RWPE2 (cell line): ENCODE measurements at places on chromosomes 7 and 10.

GRCh38 chr10:48533951-48534720 lies 70.7 kb downstream of the ARHGAP22 start:
- DNase-seq, result no peak

DNA sequence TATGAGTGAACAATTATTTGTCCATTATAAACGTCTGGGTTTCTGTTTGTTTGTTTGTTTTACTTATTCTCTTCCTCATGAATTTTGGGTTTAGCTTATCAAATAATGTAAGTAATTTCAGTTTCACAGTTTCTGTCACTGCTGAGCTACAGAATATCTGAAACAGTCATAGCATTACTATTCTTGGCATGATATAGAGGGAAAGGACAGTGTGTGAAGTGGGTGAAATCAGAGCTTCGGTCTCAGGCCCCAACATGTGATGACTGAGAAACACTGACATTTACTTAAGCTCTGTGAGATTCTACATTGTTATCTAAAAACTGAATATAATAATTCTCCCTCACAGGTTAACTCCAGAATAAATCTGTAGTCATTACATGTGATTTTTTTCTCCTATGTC lies 8.8 kb upstream of the OR6V1 start:
- DNase-seq, result no peak

GRCh38 chr7:137337902-137338301 lies 5.6 kb downstream of the PTN start:
- no peak for DNase-seq

DNA sequence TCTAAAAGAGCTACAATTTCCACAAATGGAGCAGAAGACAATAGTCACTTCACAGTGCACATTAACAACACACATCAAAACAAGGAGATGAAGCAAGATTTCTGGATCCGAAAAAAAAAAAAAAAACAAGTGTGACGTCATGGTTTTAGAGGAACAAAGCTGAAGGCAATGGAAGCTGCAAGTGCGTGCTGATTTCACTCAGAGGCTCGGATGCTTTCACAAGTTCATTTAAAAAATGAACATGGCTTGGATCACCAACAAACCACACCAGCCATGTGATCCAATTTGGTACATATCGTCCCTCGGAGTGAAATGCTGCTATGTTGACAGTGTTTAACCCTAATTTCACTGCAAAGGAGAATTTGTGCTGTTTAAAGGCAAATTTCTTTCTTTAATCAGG lies 337.0 kb upstream of the PRKCQ start:
- DNase-seq, result no peak

- DNase-seq, result no peak
These were observed 26.6 kb downstream of the TBXAS1 start for GRCh38 chr7:139855498-139856270.

GRCh38 chr7:118492466-118492865 lies 268.0 kb downstream of the ANKRD7 start:
- no peak for DNase-seq

DNA sequence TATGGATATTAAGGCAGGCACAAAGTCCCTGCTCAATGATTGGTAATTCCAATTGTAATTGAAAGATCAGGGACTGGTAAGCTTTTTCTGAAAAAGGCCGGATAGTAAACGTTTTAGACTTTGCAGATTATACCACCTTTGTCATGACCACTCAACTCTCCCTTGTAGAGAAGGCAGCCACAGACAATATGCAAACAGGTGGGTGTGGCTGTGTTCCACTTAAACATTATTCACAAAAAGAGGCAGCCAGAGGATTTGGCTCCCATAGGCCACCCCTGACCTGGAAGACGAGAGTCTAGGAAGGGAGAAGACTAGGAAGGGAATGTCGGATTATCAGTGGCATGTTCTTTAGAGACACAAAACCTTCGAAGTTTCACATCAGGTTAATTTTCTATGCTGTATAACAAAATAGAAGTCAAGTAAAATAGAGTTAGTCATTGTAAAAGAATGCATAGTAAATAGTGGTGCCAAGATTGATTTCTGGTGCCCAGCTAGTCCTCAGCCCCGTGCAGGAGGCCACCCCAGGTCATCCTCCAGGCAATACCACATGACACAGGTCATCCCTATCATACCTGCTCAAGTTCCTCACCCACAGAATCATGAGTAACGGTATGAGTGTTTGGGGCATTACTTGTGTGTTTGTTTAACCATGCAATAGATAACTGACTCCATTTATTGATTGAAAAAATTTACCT lies 193.8 kb downstream of the PLPP4 start:
- no peak for DNase-seq

GRCh38 chr7:22694597-22695207 lies 32.3 kb upstream of the IL6 start:
- DNase-seq, result no peak

DNA sequence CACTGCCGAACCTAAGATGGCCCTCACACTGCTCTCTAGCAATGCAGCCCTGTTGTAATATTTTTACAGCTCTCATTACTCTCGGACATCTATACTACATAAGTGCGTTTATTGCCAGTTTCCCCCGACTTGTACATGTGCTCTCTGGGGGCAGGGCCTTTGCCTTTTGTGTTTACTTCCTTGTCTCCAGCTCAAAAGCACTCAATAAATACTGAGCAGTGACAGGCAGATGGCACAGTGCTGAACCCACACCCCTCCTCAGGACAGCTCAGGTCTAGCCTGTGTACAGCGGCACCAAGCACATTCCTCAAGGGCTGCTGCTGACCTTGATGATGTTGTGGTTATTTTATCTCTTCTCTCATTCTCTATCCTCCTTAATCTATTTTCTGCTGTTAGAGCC lies 68.0 kb upstream of the ELMO1 start:
- no peak for DNase-seq

- DNase-seq, result peak; percentile 21
These were observed 72.6 kb downstream of the FOXL3 start for GRCh38 chr7:362402-363096.

DNA sequence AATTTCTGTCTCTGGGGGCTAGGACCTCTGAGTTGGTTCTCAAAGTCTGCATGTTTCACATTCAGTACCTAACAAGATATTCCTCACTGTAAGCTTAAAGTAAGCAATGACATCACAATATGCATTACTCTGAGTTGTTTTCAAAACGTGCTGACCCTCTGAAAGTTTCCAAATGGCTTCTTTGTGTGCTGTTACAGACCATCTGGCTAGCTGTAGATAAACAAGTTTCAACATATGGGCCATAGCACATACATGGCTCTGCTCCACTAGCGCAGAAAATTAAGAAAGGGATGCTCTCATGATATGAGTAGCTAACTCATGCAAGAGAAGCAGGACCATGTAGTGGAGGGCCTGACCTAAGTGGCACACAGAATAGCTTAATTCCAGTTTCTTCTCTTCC lies 119.0 kb downstream of the HTR7 start:
- DNase-seq, result no peak

GRCh38 chr10:49448924-49449323 lies 53.0 kb upstream of the DRGX start:
- no peak for DNase-seq

DNA sequence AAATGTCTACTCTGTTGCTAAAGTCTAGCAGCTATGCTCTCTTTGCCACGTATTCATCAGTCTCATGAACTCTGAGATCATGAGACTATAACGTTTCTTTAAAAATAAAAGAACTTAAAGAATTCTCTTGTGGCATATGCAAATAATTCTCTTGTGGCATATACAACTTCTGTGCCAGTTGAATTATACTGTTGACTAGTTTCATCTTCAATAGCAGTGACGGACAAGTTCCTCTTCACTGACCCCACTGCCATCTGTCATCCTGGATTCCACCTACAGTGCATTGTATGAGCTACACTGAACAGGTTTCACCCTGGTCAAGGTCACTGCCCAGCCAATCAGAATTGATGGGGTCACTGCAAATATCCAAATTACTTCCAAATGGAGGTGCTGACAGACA lies 88.2 kb downstream of the CD36 start:
- no peak for DNase-seq

DNA sequence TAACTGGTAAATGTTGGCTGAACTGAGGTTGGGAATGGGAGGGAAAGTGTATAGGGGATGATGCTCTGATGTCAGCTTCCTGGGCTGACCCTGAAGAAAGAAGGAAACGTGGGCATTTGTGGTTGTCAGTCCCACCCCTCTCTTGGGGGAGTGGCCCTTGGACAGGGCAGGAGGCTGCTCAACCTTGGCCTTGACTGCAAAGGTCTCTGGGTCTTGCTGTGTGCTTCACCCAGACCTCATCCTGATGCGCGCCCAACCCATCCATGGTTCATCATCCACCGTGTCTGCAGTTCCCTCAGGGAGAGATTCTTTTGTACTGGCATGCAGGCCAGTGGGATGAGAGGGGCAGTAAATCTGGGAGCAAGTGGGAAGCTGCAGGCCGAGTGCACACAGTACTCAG lies 4.7 kb upstream of the ZYX start:
- DNase-seq, result no peak

DNA sequence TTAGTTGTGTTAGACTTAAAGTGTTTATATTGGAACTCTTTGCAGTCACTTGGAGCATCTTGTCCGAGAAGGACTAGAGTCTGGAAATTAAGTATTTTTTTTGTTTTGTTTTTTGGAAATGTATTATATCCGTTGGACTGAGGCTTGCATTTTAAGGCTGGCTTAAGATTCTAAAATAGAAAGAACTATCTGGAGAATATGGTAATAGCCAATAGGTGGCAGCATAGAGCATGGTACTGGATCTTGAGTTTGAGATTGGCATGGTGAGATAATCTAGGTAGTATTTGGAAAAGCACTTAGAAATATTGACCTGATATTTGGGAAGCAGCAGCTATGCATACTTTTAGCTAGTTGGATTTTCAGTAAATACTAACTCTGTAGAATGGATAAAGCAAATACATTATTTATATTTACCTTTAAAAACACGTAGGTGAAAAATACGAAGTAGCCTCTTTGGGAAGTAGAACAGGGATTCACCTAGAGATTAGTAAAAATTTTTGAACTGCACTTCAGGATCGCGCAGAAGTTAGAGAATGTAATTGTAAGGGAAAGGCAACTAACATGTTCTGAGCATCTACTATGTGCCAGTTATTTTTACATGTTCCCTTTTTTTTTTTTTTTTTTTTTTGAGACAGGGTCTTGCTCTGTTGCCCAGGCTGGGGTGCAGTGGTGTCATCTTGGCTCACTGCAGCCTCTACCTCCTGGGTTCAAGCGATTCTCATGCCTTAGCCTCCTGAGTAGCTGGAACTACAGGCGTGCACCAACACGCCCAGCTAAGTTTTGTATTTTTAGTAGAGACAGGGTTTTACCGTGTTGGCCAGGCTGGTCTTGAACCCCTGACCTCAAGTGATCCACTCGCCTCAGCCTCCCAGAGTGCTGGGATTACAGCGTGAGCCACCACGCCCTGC lies 78.6 kb downstream of the LCOR start:
- no peak for DNase-seq

DNA sequence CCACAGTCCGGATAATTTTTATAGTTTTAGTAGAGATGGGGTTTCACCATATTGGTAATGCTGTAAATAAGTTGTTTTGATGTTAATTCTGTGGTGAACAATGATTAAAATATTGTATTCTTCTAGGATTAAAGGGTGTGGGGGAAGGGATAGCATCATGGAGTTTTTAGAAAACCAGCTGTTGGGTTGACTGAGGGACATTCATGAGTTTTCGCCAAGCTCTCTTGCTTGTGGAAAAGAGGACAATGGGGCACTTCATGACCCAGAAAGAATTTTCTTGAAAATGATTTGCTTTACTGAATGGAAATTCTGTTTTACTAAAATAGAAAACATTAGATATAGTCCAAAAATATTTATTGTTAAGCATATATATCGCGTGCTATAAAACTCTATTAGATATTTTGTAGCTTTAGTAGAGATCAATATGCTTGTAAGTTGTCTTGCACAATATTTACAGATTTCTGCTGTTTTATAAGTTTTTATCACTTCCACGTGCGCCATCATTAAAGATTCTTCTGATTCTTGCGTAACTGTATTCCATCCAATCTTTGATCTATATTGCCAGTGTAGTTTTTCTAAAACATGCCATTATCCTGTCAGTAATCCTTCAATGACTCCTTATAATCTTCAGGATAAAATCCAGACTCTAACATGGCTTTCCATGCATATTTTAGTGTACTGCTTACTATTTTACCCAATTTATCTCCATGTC lies 41.8 kb downstream of the LCOR start:
- DNase-seq, result no peak

GRCh38 chr10:112756235-112756527 lies 193.9 kb upstream of the TCF7L2 start:
- DNase-seq, result no peak

GRCh38 chr10:119505131-119505551 lies 37.4 kb downstream of the RGS10 start:
- no peak for DNase-seq

GRCh38 chr10:46545861-46546590 lies 10.4 kb downstream of the GPRIN2 start:
- peak; percentile 76 for DNase-seq

- DNase-seq, result no peak
These were observed 8.3 kb upstream of the ARHGAP12 start for GRCh38 chr10:31936933-31937332.

DNA sequence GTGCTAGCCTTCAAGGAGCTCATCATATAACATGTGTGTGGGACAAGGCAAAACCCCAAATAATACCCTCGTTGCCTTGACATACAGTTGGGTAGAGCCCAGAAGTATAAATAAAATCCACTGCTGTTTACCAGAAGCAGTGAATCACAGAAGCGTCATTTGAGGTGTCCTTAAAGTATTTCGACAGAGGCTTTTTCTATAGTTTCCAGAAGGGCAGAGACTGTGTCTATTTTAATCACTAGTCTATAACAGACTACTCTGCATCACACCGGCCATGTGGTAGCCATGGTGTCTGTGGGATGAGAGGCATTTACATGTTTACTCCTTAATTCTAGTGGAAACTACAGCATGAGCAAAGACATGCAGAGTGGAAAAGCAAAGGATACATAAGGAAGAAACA lies 131.3 kb downstream of the CTTNBP2 start:
- DNase-seq, result no peak

GRCh38 chr10:98664329-98665042 lies 217.8 kb upstream of the HPS1 start:
- DNase-seq, result no peak

DNA sequence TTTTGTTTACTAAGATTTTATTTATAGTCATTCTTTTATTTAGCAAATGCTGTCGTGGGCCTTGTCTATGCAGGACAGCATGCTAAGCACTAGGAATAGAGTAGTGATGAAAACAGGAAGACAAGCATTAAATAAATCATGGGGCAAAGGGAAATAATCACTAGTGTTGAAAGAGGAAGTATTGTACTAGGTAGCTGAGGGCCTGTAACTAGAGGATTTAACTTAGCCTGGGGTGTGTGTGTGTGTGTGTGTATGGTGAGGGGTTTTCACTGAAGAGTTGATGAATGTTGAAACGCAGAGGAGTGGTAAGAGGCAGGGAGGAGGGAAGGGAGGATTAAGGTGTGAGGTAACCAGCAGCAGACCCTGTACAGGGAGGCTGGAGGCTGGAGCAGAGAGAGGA lies 446.4 kb downstream of the SDK1 start:
- no peak for DNase-seq

- DNase-seq, result no peak
These were observed 176.4 kb downstream of the DNAJB6 start for GRCh38 chr7:157513162-157513621.

GRCh38 chr10:21687266-21688008 lies 153.4 kb downstream of the MLLT10 start:
- no peak for DNase-seq
